Type B pancreatic cell (in vitro differentiated cells): ENCODE measurements at places on chromosomes 7 and 10. TPM values are rescaled to one million over a fixed set of nuclear protein-coding genes. Genes with fewer than 3 reads are reported as not detected.

GRCh38 chr10:26939290-26939961, 78.7 kb upstream of the ABI1 start:
- no peaks in the 10 kb centered on the region for H3K27me3 ChIP-seq
- no peak overlapping the region for H3K27ac ChIP-seq
- no peaks in the 10 kb centered on the region for H3K36me3 ChIP-seq
- no peak overlapping the region for H3K4me3 ChIP-seq

GRCh38 chr10:4740471-4740870, 85.5 kb upstream of the AKR1E2 start:
- H3K27ac ChIP-seq: no peak overlapping the region
- H3K36me3 ChIP-seq: no peaks in the 10 kb centered on the region
- H3K27me3 ChIP-seq: no peaks in the 10 kb centered on the region

DNA sequence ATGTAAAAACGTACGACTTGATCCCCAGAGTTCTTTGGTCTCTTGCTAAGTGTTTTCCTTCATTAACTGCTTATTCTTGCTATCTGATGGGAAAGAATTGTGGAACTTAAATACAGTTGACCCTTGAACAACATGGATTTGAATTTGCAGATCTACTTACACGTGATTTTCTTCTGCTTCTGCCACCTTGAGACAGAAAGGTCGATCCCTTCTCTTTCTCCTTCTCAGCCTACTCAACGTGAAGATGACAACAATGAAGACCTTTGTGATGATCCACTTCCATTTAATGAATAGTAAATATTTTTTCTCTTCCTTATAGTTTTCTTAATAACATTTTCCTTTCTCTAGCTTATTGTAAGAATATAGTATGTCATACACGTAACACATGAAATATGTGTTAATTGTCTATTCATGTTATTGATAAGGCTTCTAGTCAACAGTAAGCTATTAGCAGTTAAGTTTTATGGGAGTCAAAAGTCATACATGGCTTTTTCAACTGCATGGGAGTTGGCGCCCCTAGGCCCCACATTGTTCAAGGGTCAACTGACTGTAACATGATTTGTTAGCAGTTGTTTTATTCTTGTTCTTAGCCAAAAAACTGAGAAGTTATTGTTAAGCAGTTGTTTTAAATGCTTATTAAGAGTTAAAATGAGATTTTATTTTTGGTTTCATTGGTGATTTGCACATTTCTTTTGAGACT, 11.2 kb downstream of the MKLN1 start:
- H3K27me3 ChIP-seq: no peaks in the 10 kb centered on the region
- H3K27ac ChIP-seq: no peak overlapping the region
- H3K4me1 ChIP-seq: no peaks in the 10 kb centered on the region
- DNase-seq: no peak

DNA sequence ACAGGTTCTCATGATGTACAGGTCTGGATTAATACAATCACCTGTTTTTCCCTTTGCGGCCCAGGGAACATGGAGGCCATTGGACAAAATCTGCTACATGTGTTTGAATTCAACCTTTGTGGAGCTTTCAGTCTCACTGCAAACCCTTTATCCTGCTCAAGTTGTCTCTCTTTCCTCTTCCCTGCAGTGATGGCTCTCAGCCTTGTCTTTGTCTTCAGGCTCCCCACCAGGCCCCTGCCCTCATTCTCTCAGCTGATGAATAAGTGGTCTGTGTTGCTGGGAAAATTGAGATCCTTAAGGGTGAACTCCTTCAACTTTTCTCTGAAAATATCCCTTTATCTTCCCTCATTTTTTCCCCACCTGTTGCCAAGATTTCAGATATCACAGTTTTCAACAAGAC, 791.2 kb downstream of the GRID1 start:
- no peaks in the 10 kb centered on the region for H3K27me3 ChIP-seq
- DNase-seq: no peak
- no peak overlapping the region for H3K4me3 ChIP-seq
- no peaks in the 10 kb centered on the region for H3K36me3 ChIP-seq
- no peak overlapping the region for H3K27ac ChIP-seq

The AQP1 gene
- total RNA-seq: 1.7 and 6.0 TPM in 2 replicates

The ITPRID1 gene
- total RNA-seq: 0.07 and 0.14 TPM in 2 replicates

The SAMD9L gene
- total RNA-seq: 1.8 and 2.7 TPM in 2 replicates
